Activated CD4-positive, alpha-beta T cell treated with anti-CD3 and anti-CD28 coated beads, Interleukin-2, amount 10 ng/mL, durations not matched to agents 24 days and 14 days (primary cell): ENCODE measurements at places on chromosomes 16 and 17. TPM values are rescaled to one million over a fixed set of nuclear protein-coding genes. Genes with fewer than 3 reads are reported as not detected.

GRCh38 chr17:75869282-75870141 lies 8.9 kb downstream of the TRIM47 start:
- no peaks in the 10 kb centered on the region for H3K36me3 ChIP-seq
- H3K4me3 ChIP-seq: no peak overlapping the region
- H3K4me1 ChIP-seq: peaks cover 28% of the 10 kb centered on the region
- no peak for DNase-seq

DNA sequence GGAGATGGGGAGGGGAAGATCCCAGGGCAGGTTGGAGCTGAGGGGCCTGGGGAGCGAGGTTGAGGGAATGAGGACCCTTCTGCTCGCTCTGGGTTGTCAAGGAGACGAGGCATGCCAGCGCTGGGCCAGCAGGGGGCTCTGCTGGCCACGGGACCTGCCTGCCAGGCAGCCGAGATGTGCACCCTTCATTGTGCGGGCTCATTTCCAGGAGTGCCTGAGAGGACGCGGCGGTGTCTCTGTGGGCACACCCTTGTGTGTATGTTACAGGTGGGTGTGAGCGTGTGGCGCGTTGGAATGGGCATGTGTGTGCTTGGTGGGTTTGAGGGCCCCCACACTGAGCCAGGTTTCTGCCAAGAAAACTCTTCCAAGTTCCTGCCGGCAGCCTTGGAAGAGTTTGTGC lies 15.9 kb downstream of the ARHGAP23 start:
- DNase-seq: peak; percentile 83
- no peak overlapping the region for H3K4me3 ChIP-seq
- no peak overlapping the region for H3K27ac ChIP-seq
- H3K27me3 ChIP-seq: peaks cover 6% of the 10 kb centered on the region
- H3K4me1 ChIP-seq: peaks cover 6% of the 10 kb centered on the region

DNA sequence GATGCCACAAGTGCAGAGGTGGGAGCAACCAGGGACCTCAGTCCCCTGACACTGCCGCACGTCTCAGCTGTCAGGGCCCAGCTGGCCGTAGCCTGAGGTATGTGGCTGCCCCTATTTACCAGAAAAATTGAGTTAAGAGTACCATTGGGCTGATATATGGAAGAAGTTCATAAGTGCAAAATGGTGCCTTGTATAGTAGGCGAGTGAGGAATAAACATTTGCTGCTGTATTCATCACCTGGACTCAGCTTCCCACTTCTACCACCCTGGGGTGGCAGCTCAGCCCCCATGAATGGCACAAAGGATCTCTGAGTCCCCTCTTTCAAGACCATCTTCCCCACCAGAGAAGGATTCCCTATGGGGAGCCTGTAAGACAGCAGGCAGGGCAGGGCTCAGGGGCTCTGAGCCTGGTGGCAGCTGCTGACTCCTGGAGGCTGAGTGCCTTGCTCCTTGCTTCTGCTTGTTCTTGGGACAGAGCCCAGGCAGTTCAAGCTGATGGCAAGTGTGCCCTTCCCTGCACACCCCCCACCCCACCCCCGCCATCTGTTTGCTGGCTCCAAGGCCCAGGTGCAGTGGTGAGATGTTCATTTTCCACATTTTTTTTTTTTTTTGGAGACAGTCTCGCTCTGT lies 29.0 kb downstream of the TRPV2 start:
- H3K4me1 ChIP-seq: peaks cover 48% of the 10 kb centered on the region
- peak overlapping the region; percentile 58 for H3K27ac ChIP-seq
- no peak overlapping the region for H3K4me3 ChIP-seq
- no peaks in the 10 kb centered on the region for H3K27me3 ChIP-seq
- H3K36me3 ChIP-seq: peaks cover 72% of the 10 kb centered on the region

DNA sequence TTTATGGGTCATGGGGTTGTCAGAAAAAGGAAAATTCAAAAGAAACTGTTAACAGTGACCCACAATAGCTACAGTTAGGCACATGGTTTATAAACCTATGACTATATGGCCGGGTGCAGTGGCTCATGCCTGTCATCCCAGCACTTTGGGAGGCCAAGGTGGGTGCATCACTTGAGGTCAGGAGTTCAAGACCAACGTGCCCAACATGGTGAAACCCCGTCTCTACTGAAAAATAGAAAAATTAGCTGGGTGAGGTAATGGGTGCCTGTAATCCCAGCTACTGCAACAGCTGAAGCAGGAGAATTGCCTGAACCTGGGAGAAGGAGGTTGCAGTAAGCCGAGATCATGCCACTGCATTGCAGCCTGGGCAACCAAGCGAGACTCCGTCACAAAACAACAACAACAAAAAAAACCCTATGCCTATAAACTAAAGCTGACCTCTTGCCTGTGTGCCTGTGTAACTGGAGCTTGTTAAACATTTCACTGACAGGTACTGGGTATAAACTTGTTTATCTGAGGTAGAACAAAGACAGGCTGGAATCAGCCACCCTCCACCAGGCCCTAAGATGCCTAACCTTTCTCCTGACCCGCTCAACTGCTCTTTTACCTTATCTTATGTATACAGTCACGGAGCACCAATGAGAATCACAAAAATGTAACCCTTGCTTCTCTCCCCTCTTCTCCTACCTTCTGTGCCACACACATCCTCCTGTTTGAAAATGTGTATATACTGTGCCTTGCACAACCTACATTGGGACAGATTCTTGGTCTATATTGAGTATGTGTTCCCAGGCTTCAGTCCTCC lies 62.9 kb upstream of the ATF7IP2 start:
- H3K4me1 ChIP-seq: peaks cover 20% of the 10 kb centered on the region
- peaks cover 3% of the 10 kb centered on the region for H3K36me3 ChIP-seq
- no peaks in the 10 kb centered on the region for H3K27me3 ChIP-seq
- H3K4me3 ChIP-seq: no peak overlapping the region
- no peak for DNase-seq
- H3K27ac ChIP-seq: no peak overlapping the region

- no peak overlapping the region for H3K27ac ChIP-seq
- DNase-seq: no peak
- H3K27me3 ChIP-seq: no peaks in the 10 kb centered on the region
- no peaks in the 10 kb centered on the region for H3K36me3 ChIP-seq
Observed at GRCh38 chr17:41794540-41794975, 8.0 kb upstream of the JUP start.

GRCh38 chr17:80330276-80330675 lies 69.6 kb downstream of the RNF213 start:
- peaks cover 82% of the 10 kb centered on the region for H3K36me3 ChIP-seq
- no peaks in the 10 kb centered on the region for H3K27me3 ChIP-seq
- H3K27ac ChIP-seq: peak overlapping the region; percentile 36
- DNase-seq: no peak

DNA sequence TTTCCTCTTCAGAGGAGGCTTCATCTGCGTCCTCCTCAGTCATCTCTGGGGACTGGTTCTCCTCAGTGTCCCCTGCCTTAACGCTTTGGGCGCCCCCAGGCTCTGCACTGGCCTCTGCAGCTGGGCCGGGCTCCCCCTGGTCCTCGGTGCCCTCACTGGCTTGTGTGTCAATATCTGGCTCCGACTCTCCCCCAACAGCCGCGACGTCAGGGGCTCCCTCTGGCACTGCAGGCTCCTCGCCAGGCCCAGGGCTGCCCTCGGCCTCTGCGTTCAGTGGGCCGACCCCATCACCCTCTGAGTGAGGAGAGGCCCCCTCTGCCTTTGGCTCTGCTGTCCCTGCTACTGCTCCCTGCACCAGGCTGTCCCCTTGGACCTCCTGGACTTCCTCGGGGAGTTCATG lies 34.7 kb downstream of the SRL start:
- peaks cover 7% of the 10 kb centered on the region for H3K27me3 ChIP-seq
- H3K27ac ChIP-seq: no peak overlapping the region
- DNase-seq: no peak
- H3K4me3 ChIP-seq: peak overlapping the region; percentile 48
- H3K4me1 ChIP-seq: peaks cover 5% of the 10 kb centered on the region
- H3K36me3 ChIP-seq: no peaks in the 10 kb centered on the region

The FNDC8 gene
- total RNA-seq: not detected in 2 replicates

The ITGB4 gene
- 0.71 and 1.8 TPM in 2 replicates for total RNA-seq

The GRAP gene
- total RNA-seq: 9.2 and 9.7 TPM in 2 replicates

The TTLL6 gene
- total RNA-seq: not detected in 2 replicates

The MC1R gene
- total RNA-seq: 4.6 and 5.9 TPM in 2 replicates

The ST6GALNAC1 gene
- total RNA-seq: 0.35 and 0.38 TPM in 2 replicates
